ENCODE measurements at places on chromosomes 5 and 9. TPM values are rescaled to one million over a fixed set of nuclear protein-coding genes. Genes with fewer than 3 reads are reported as not detected.

GRCh38 chr5:119347574-119347973, 8.2 kb upstream of the TNFAIP8 start:
- no peak for DNase-seq

GRCh38 chr9:137638680-137639079, 19.9 kb downstream of the EHMT1 start:
- no peak for DNase-seq

GRCh38 chr5:54700986-54701578, 183.5 kb downstream of the SNX18 start:
- no peak for DNase-seq

DNA sequence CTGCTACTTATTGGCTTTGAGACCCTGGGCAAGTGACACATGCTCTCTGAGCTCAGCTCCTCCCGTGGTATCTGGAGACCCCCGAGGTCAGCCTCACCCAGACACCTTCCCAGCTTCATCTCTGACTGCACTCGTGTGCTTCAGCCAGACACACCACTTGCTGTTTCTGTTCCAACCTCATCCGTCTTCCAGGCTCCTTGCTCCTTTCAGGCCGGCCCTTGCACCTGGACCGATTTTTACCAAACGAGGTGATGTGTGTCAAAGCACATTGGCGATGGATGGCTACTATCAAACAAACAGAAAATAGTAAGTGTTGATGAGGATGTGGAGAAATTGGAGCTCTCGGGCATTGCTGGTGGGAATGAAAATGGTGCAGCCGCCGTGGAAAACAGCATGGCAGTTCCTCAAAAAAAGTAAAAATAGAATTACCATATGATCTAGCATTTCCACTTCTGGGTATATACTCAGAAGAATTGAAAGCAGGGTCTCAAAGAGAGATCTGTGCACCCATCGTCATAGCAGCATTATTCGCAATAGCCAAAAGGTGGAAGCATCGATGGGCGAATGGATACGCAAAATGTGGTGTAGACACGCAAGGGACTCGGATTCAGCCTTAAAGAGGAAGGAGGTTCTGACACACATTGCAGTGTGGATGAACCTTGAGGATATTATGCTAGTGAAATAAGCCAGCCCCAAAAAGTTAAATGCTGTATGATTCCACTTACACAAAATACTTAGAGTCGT, 96.1 kb upstream of the IER5L start:
- peak; percentile 17 for DNase-seq

DNA sequence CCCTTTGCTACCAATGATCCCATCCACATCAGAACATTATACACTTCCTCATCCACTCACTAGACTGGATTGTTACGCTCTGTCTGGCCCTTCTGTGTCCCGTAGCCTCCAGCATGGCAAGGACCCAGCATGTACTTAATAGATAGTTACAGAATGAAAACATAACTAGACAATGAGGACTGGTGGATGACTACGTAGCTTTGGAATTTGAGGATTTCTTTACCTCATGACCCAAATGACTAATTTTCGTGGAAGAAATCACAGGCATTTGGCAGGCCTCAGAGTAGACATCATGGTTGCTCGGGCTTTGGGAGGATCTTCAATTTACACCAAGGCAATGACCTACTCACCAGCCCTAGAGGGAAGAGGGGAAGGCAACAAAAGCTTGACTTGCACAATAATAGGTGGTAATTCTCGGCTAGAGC, 299.8 kb downstream of the TLE1 start:
- DNase-seq = no peak

DNA sequence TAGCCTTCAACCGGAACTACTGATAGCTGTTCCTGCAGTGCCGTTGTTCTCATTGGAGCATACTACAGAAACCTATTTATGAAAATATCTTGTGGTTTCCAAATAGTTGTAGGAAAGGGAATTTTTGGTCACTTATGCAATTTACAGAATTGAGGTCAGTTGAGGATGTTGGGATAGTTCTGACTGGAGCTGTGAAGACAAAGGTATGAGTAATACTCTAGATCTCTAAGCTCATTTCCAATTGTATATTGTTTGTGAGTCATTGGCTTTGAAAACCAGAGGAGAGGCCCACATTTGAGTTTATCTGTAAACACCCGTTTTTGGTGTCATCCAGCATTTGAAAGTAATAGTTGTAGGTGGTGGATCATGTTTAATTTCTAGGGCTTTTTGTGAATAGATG, 561.3 kb upstream of the WWC1 start:
- no peak for DNase-seq

LCN9 gene
- not detected for total RNA-seq

PCDHB12 gene
- total RNA-seq = 0.24 TPM

BARHL1 gene
- not detected for total RNA-seq

ROR2 gene
- total RNA-seq = 8.3 TPM

CDH6 gene
- total RNA-seq = 0.61 TPM

Measured in left colon (tissue), 2 donors.